ENCODE measurements at places on chromosomes 1 and 21.

DNA sequence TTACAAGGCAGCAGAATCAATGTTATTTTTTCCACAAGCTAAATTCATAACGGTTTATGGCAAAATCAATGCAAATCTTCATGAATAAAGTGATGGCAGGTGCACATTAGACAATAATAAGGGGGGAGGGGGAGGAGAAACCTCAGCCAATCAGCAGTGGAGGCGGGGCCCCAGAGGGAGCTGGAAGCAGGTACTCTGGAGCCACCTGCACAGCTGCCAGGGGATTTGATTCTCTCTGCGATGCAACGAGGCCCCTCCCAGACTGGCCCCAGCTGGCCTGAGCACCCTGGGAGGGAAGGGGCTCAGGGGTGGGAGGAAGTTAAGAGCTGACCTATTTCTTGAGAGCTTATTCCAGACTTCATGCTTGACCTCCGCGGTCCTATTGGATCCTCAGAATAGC is 127.8 kb upstream of the IGSF21 start:
- DNase-seq: no peak

DNA sequence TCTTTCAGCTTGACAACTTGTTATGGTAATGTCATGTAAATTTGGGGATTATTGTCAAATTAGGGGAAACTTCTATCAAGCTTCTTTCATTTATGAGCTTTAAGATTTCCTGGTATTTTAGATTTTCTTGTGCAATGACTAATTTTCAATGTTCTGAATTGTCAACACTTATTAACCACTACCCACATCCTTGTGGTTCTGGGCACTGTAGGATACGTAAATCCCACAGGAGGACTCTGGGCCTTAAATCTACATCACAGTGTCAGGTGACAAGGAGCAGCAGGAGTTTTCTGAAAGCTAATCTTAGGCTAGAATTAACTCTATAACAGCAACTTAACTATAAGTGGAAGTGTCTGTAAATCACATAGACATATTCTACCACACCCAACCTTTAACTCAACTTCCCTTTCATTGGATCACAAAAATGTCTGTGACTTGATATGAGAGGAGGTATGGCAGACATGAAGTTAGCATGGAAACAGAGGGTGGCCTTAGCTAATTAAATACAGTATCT is 397.7 kb downstream of the HLX start:
- no peak for DNase-seq

DNA sequence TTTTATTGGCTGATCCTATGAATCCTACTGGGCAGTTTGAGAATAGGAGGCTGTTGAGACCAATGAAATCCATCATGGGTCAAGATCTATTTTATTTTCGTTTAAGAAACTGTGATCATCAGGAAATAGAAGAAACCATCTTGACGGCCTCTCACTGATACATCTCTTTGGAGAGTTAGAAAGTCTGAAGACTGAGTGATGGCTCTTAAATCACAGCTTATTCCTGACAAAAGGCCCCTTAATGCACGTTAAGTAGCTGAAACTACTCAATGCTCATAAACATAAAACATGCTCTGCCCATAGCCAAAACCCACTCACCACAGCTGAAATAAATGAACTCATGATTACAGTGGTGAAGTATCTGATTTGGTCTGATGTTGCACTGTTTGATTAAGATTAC is 784.5 kb upstream of the NEGR1 start:
- DNase-seq: no peak

DNA sequence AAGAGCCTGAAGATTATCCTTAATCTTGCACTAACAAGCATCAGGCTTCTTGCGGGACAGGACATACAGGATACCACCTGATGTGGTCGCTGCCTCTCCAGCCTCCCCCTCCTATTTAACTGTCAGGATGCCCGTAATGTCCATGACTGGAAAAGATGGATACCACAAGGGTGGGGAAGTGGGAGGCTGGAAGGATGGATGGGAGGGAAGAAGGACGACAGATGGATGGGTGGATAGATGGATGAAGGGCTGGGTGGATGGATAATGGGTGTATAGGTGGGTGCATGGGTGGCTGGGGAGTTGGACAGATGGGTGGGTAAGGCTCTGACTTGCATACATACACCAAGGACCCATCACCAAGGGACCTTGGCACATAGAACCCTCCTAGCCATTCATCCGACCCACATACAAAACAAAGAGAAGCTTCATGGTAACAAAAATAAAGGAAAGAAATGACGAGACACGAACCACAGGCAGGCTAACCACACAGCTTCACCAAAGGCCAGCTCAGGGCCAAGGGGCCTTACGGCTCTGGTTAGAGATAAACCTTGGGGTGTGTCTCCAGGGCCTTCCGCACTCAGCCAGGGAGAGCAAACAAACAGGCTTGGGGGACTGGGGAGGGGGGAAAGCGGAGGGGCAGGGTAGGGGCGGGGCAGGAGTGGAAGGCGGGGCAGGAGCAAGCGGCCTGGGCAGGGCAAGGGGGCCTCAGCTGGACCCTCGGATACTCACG is 50.5 kb downstream of the HSPG2 start:
- no peak for DNase-seq

- DNase-seq: no peak
These were observed 49.4 kb downstream of the ERG start for GRCh38 chr21:38448671-38449385.

DNA sequence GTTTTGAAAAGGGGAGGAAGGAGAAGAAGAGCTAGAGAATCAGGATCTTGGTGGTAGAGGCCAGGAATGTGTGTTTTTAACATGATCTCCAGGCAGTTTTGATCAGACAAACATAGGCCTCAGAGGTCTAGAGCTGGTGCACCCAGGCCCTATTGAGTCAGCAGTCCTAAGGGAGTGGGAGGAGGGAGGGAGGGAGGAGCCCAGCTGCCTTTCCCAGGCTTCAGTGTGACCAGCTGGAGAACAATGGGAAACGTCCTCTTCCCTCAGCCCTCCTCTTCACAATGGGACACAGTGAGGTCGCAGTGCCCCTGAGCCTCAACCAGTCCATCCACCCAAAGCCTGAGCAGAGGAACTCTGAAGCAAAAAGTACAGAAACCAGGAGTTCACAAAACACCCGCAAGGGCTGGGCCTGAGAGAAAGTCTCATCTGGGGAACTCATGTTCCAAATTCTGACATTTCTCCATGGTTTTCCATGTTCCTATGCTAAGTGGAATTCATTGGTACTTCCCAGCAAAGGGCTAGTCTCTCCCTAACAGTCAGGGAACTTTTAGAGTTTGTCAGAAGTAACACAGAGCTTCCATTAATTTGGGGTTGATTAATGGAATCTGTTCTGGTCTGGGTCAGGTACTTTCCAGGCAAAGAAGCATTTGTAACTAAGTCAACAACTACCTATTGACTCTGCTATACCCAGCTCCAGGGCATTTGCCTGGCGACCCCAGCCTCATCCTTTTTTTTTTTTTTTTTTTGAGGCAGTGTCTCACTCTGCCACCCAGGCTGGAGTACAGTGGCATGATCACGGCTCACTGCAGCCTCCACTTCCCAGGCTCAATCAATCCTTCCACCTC is 37.5 kb downstream of the ELAPOR1 start:
- DNase-seq: no peak

DNA sequence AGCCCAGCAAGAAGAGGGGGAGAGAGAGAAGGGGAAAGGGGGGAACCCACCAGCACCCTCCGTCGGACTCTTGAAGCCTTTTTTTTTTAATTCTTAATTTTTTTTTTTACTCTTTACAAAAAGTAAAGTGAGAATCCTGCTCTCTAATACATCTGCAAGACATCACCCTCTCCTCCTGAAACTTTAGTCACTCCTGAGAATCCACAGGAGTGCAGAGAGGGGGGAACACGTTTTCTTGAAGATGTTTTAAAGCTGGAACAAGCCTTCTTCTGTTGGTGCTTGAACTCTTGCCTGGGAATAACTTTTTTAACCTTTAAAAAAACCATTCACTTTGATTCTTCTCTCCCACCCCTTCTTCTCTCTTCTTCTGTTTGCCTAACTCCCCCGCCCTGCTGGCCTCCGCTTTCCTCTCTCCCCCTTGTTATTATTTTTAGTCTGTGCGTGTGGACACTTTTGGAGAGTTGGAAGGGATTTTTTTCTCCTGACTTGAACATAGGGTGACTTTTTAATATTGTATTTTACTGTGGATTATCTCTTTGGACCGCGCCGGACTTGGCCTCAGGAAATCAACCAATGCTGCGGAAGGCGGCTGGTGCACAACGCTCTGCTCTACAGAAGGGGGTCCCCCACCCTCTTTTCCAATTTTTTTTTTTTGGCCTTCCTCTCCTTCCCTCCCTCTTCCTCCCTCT is 383 bp upstream of the PRRX1 start:
- no peak for DNase-seq

GRCh38 chr1:34140011-34140676 is 24.9 kb downstream of the CSMD2 start:
- no peak for DNase-seq

DNA sequence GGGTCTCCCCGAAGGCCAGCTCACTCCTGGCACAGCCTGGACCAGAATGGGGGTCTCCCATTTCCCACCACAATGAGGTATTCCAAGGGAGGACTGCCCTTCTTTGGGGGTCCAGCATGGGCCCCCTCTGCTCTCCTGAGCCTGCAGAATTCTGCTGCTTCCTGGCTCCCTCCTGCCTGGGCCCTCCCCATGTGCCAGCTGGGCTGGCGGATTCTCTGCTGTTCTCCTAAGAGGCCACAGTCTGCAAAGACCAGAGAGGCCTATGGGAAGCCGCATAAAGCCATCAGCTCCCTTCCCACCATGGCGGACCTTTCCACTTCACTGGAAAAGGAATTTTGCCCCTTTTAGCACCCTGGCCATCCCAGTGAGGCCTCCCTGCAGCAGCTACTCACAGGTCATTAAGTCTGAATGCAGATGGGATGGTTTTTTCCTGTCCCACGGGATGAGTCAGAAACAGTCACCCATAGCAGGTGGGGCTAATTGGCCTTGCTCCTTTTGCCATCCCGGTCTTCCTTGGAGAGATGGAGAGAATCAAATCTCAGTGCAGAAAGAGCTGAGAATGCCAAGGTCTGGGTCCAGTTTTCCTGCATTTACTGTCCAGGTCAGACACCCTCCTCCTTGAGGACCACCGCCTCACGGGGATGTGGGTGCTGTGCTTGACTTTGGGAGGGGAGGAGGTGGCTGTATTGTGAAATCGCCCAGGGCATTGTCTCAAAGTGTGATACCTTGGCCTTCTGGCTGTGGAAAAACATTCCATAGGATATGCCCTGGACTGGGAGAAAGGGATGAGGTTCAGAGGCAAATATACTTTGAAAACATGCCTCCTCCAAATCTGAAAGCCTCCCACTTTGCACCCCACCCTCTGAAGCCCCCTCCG is 23.2 kb downstream of the MYBPH start:
- no peak for DNase-seq

- no peak for DNase-seq
These were observed 10.1 kb downstream of the EPHA2 start for GRCh38 chr1:16145662-16146278.

DNA sequence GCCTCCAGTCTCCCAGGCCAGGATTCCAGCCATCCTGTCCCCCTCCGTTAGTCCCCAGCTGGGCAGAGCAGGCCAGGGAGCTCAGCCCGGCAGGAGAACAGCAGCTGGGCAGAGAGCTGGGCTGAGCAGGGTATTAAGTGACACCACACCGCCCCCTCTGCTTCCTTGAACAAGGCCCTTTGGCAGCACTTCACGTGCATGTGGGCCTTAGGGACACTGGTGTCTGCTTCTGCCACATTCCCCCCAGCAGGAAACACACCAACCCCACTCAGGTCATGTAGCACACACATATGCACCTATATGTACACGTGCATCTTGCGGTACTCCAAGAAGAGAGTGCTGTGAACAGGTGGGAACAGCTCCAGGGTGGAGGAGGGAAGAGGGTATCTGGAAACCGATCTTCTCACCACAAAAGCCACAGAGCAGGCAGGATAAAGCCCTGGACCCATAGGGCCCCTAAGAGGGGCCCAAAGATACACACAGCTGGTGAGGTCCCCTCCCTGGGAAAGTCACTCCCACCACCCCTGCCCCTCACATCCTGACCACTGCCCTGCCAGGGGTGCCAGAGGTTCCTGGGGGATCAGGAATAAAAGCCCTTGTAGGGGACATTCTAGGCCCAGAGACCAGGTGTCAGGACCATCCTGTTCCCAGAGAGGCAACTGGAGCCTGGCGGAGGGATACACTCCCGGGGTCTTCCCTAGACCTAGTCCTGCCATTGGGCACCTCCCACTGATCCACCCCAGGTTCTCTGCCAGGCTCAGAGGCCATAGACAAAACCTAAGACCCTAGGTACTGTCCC is 4.5 kb downstream of the EPHA2 start:
- DNase-seq: no peak

- no peak for DNase-seq
These were observed 330.9 kb downstream of the RRAGC start for GRCh38 chr1:38528623-38529022.

DNA sequence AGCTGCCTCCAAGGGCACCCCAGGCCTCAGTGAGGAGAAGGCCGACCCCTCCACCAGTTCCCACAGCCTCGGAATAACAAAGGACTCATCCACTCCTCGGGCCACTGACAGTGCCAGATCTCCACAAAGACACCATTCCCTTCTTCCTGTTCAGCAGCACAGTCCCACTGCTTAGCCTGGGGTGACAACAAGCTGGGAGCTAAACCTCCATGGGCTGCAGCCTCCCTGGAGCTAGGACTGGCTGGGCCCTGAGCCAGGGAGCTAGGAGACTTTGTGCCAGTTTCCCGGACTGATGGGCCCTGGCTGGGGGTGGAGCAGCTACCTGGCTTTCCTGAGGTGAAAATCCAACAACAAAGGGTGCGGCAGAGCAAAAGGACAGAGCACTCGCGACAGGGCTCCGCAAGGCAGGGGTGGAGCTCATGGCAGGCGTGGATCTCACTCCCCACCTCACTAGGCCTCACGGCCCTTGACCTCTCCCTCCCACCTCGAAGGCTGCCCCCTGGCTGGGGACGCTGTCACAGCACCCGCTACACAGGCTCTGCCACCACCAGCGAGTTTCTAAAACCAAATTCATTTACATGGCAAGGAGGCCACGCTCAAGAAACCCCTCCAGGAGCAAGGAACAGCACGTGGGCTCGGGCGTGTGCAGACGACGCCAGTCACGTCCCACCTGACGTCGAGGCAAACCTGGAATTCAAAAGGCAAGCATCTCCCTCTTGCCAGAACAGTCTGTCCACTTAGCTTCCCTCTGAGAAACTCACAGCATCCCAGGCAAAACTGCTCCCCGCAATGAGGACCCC is 13.8 kb downstream of the SLC35E2B start:
- DNase-seq: peak; percentile 68

- DNase-seq: no peak
These were observed 174.8 kb downstream of the LTN1 start for GRCh38 chr21:28817871-28818270.

Measured in activated T-cell treated with anti-CD3 and anti-CD28 coated beads for 48 hours (primary cell).